ENCODE measurements at places on chromosomes 3 and 15.
A peak's percentile ranks its signal among the peaks of the same experiment; 100 is the strongest.

DNA sequence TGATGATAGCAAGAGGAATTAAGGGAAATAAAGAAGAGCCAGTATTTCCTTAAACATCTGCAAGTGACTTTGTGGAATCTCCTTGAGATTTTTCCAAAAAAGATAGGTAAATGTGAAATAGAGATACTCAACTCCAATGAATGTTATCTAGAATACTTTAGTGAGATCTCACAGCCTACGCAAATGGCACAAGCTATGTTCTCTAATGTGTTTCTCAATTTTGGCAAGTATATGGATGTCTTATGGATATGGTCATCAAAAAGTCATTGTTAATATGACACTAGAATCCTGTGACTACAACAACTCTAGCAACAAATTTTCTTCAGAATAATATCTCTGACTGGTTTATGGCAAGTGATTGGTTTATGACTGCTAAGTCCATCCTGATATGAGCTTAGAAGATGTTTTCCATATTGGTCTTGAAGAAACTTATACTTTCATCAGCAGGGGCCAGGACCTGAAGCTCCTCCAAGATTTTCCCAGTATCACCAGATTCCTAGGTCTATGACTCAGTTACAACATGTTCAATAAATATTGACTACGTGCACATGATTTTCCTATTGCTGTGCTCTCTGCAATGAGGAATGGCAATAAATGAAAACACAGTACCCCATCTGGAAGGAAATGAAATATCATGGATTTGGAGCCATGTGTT, 170.9 kb upstream of the THBS1 start:
- no peak for DNase-seq

DNA sequence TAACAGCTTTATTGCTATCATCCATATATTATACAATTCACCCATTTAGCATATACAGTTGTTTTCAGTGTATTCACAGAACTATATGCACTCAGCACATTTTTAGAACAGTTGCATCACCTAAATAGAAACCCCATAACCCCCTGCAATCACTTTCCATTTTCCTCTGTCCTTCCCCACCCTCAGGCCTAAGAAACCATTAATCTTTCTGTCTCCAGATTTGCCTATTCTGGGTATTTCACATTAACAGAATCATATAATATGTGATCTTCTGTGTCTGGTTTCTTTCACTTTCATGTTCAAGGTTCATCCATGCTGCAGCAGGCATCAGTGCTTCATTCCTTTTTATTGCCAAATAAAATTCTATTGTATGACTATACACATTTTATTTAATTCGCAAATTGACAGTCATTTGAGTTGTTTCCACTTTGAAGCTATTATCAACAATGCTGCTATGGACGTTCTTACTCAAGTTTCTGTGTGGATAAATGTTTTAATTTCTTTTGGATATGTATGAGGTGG, 39.8 kb downstream of the ADAMTS17 start:
- DNase-seq: no peak

- no peak for DNase-seq
These were observed 21.0 kb upstream of the CHMP2B start for GRCh38 chr3:87206070-87206469.

GRCh38 chr3:100548053-100548452, 55.6 kb downstream of the TMEM45A start:
- DNase-seq: peak; percentile 7

DNA sequence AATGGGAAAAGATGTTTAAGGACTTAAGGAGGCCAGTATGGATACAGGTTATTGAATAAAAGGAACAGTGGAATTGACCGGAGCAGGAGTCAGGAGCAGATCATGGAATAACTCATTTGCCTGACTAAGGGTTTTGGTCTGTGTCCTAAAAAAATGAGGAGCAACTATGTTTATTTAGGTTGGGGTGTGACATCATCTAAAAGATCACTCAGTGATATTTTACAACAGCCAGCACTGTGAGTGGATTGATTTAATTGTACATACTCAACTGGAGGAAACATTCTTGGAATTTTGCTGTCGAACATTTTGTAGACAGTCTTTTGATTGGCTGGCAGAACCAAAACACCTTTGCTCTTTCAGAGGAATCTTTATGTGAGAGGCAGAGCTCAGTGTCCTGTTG, 348.6 kb upstream of the CDIN1 start:
- DNase-seq: no peak

DNA sequence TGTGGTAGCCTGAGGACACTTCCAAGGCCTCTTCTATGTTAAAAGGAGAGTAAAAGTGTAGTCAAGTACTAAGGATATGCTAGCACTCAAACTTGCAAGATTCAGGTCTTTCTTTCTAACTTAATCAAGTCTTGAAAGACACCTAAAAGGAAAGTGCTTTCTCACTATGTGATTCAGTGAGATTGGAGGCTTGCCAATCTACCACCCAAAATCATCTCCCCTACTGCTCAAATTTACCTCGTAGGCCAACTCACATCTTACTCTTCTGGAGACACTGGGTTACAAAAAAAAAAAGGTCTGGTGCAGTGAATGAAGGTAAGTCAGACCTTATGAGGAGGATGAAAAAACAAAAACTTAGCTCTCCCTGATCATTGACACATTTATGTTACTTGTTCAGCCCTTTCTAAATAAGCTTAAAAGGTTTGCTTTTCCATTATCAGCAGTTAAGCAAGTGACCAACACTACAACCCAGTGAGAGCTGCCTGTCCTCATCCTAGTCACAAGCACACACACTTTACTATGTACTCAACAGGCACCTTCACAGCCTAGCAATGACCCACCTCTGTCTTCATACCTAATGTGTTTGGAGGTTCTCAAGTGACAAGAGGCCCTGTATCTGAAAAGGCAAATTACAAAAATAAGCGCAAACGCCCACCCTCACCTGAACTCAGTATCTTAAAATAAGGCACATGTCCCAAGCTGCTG, 19.6 kb downstream of the SUMF1 start:
- DNase-seq: no peak

DNA sequence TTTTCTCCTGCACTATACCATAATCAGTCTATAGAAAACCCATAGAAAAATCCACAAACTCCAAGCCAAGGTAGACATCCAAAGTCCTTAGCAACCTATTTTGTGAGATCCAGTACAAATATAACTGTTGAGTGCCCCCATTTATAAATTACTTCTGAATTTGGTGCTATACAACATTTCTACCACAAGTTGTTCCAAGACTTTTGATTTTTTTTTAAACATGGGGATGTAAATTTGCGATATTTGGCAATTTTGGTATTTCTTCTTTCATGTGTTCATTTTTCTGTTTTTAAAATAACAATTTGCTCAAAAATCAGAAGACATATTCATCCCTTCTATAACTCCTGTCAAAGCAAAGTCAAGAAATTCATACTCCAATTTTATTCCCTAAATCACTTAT, 763.8 kb downstream of the ROBO1 start:
- DNase-seq: no peak

Measured in suppressor macrophage treated with lipopolysaccharide for 1 hour (primary cell).